Activated naive CD4-positive, alpha-beta T cell treated with anti-CD3 and anti-CD28 coated beads for 36 hours (primary cell): ENCODE measurements at places on chromosomes 7 and 10.

- no peak for DNase-seq
These were observed 10.3 kb upstream of the NPM3 start for GRCh38 chr10:101793526-101793925.

GRCh38 chr10:6338361-6338760 lies 135.6 kb downstream of the PFKFB3 start:
- no peak for DNase-seq

GRCh38 chr7:68432585-68432984 lies 1165.7 kb upstream of the AUTS2 start:
- DNase-seq: no peak

- DNase-seq: peak; percentile 7
These were observed 24.7 kb upstream of the TFAM start for GRCh38 chr10:58360412-58361004.

GRCh38 chr10:53978301-53978700 lies 822.7 kb downstream of the PCDH15 start:
- no peak for DNase-seq

- DNase-seq: no peak
These were observed 26.2 kb upstream of the EXOC6 start for GRCh38 chr10:92822060-92822634.

- no peak for DNase-seq
These were observed 1.1 kb upstream of the FAM53B start for GRCh38 chr10:124745252-124745651.

GRCh38 chr7:92292981-92293380 lies 47.2 kb downstream of the ANKIB1 start:
- DNase-seq: no peak

GRCh38 chr7:94888551-94888950 lies 18.8 kb upstream of the PPP1R9A start:
- no peak for DNase-seq

- DNase-seq: no peak
These were observed 148.3 kb upstream of the BMPER start for GRCh38 chr7:33757050-33757449.

DNA sequence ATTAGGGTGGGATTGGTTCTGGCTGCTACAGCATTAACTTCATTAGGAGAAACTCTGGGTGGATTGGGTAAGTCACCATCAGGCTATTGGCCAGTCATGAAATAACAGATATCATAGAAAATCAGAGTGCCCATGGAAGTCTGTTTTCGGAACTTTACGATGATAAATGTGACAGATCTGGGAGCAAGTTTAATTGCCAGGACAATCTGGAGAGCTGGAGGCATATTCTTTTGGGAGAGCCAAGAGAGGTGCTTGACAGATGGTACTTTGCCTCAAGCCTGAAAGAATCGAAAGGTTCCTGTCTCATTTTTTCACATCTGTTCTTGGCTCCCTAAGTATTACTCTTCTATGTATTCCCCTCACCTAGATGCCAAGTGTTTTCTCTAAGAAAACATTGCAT lies 369.9 kb downstream of the CNTNAP2 start:
- no peak for DNase-seq

DNA sequence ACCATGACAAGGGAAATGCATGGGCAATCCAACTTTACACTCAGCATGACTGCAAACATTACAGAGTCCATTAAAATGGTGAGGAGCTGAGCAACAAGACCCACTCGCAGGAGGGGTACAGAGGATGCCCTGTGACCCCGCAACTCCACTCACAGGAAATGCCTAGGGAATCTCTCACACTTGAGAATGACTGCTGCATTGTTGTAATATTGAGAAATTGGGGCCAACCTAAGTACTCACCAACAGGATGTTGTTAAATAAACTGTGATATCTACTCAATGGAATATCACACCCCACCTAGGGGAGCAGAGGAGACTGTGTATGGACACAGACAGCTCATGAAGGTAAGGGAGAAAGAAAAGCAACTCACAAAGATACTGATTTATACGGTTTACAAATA lies 53.4 kb upstream of the CAMK2B start:
- no peak for DNase-seq

GRCh38 chr10:132669208-132669861 lies 116.6 kb downstream of the NKX6-2 start:
- DNase-seq: no peak

- no peak for DNase-seq
These were observed 273.7 kb upstream of the CHRM2 start for GRCh38 chr7:136594739-136595144.

- no peak for DNase-seq
These were observed 448 bp upstream of the NET1 start for GRCh38 chr10:5411941-5412276.

- no peak for DNase-seq
These were observed 53.0 kb downstream of the FAM241B start for GRCh38 chr10:69682955-69683474.

DNA sequence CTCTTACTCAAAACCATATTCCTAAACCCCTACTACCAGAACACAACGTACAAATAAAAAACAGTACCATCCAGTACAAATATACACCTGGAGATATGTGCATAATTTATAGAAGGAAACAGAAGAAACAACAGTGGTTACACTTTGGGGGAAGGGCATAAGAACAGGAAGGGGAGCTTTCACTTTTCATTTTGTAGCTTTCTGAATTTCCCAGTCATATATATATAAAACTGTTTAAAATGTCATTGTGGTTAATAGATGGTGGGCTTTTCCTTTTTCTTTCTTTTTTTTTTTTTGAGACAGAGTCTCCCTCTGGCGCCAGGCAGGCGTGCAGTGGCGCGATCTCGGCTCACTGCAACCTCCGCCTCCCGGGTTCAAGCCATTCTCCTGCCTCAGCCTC lies 47.2 kb downstream of the MALSU1 start:
- peak; percentile 28 for DNase-seq

DNA sequence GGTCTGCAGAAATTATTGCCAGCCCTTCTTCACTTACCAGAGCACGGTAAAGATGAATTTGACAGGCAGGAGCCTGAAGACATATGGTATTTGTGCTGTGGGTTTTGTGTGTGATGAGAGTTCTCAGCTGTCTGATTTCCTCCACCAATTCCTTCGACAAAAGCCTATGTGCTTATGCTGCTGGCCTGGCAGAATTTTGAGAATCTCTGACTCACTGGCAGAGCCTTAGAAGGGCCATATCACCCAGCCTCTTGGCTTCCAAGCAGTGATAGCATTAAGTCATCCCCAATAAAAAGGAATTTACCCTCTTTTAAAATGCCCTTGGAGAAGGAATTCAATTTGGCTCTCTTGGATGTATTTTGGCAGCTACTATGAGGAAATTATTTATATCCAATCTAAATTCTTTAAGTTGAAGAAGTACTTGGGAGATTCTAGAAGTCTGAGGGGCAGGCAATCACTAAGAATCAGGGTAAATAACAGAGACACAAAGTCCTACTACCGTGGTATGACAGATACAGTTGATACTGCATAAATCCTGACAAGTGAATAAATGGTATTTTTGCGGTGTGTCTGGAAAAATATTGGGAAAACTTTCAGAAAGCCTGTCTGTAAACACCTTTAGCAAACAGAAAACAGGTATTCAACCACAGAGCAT lies 68.6 kb upstream of the EFCAB10 start:
- no peak for DNase-seq

GRCh38 chr7:79244482-79244881 lies 209.0 kb downstream of the MAGI2 start:
- DNase-seq: no peak

GRCh38 chr10:4675808-4676207 lies 150.2 kb upstream of the AKR1E2 start:
- DNase-seq: no peak

- no peak for DNase-seq
These were observed 144.4 kb downstream of the CREB5 start for GRCh38 chr7:28556671-28557070.

- DNase-seq: no peak
These were observed 427.0 kb downstream of the PHTF2 start for GRCh38 chr7:78225534-78225933.

- DNase-seq: no peak
These were observed 33.5 kb upstream of the ENO4 start for GRCh38 chr10:116815641-116816415.

GRCh38 chr10:44660271-44660670 lies 250.9 kb upstream of the TMEM72 start:
- DNase-seq: no peak

GRCh38 chr7:75905785-75906604 lies 9.0 kb upstream of the POR start:
- DNase-seq: no peak

DNA sequence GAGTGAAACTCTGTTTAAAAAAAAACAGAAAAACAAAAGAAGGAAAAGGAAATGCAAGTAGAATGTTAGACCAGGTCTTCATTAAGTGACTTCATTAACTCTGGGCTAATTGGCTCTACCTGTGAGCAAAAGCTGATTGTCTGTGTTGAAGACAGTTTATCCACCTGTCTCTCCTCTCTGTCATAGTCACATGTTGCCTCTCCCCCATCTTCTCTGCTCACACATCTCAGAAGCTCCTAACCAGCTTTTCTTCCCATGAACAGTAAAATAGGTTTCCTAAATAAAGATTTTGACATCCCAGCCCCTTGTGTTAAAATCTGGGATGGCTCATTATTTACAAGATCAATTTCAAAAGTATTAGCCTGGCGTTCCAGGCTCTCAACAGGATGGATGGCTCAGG lies 222.7 kb downstream of the CACNB2 start:
- no peak for DNase-seq

DNA sequence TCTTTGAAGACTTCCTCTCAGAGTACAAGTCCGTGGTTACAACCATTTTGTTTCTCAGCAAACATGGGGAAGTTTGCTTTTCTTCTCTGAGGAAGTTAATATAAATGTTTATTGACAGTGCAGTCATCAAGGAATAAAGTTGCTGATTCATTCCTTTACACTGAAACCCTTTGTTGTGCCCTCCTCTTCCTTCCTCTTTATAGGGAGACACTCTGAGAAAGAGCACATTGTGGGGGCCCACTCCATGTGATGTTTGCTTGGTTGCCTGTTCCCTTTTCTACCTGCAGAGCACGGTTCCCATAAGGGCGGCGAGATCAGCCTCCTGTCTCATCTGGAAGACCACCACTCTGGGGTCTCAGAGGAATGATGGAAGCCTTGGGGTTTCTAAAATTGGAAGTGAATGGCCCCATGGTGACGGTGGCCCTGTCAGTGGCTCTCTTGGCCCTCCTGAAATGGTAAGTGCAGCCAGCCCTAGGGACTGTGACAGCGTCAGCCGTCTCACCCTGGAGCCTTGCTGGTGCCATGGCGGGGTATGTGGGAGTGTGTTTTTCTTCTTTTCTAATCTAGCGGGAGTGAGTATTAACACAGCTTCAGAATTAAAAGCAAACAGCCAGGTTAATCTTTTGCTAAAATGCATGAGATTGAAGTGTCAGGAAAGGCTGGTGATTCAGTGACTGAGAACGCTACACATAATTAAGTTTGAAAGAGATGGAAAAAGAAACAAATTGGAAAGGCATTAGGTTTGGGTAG lies at the start of gene TBXAS1:
TSS of gene TBXAS1 (plus strand) at position 240 of the 750 bp plus-strand sequence. CDS start at position 367, 127 bp downstream.
- DNase-seq: peak; percentile 14

DNA sequence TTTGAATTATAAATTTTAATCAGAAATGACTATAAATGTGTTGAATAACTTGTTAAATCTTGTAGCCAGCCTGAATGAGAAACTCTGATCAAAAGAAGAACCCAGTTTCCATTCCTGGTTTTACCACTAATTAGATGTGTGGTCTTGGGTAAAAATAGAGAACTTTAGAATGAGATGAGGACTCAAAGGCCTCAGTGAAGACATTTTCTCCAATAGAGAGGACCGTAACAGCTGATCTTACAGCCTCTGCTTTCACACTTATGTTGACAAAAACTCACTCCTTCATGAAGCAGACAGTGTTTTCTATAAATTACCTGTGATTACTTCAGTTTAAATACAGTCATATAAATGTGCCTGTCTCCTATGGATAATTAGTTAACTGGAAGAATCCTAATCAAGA lies 200.1 kb upstream of the MEOX2 start:
- no peak for DNase-seq
